ENCODE measurements at places on chromosomes 1 and 21.

GRCh38 chr1:166007176-166007575, 159.6 kb downstream of the FAM78B start:
- no peak for DNase-seq

GRCh38 chr1:43233631-43234030, 36.2 kb upstream of the TMEM125 start:
- DNase-seq = no peak

GRCh38 chr1:40438391-40439015, 11.8 kb upstream of the ZFP69B start:
- no peak for DNase-seq

DNA sequence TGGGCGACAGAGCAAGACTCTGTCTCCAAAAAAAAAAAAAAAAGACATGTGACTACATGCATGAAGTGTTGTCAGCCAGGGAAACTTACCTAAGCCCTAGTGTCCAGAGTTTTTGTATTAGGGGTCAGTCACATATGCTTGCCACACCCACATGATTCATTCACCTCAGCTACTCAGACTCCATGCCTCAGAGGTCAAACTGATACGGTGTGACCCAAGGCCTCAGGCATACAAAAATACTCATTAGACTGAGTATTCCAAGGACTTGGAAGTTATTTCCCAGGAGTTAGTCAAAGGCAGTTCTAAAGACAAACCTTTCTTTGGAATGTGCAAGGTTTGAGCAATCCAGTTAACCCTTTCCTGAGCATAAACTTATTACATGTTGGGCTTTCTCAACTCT, 6.3 kb upstream of the TRIM33 start:
- no peak for DNase-seq

DNA sequence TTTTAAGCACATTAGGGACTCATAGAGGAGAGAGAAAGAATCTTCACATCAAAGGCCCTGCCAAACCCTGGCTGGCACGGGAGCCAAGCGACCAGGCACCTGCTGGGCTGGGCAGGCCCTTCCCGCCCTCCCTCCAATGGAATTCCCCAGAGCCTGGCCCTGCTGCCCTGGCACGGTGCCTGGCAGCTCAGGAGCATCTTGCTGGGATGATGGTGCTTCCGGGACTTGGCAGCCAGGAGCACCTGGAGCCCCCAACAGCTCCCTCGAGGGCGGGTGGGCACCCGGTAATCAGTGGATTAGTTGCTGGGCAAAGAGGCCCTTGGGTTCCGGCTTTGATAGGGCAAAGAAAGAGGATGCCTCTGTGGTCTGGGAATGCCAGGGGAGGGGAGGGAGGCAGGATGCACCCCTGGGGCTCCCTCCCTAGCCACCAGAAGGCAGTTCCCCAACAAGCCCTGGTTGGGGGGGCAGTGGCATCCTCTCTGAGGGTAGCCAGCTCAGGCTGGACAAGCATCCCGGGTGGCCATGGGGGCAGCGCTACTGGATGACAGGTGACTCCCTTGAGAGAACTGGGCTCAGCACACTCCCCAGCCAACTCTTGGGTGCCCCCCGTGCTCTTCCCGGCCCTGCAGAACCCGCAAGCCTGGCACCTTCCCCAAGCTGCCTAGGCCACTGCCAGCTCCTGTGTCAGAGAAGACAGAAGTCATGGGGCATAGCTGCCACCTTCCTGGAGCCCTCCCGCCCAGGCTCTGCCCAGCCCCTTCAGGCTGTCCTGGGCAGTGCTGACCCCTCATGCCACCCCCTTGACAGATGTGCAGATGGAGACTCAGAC, 26.4 kb downstream of the KRTAP10-1 start:
- no peak for DNase-seq

GRCh38 chr1:75503221-75503974, 107.5 kb downstream of the SLC44A5 start:
- no peak for DNase-seq

DNA sequence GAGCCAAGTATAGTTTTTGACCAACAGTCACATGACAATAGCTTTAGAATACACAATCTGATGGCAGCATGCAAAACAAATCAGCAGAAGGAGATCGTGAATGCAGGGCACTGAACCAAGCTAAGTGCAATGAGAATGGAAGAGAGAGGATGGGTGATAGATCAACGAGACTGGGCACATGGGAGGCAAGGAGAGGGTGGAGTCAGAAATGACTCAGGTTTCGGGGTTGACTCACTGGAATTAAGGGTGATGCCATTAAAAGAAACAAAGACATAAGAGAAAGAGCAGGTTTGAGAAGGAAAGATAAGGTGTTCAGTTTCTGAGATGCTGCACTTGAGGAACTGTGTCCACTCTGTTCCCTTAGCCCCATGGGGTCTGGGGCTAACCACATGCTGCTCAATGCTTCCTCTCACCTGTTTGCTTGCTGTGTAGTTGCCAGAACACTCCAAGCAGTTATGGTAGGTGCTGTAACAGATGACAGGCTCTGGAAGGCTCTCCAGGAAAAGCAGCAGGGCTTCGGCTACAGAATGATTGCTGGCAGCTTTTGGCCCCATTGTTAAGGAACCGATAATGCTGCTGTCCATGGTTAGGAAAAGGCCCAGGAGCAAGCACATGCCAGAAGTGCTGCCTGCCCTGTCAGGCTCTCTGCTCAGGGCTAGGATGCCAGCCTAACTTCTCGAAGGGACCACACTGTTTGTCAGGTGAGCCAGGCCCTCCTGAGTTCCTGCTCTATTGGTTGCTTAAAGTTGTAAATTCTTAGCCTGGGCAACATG, 6.1 kb upstream of the MTF1 start:
- DNase-seq = no peak

- no peak for DNase-seq
Measured at GRCh38 chr1:54326543-54327385, 79.4 kb downstream of the SSBP3 start.

- no peak for DNase-seq
Measured at GRCh38 chr1:113895961-113896360, 8.6 kb upstream of the BCL2L15 start.

GRCh38 chr1:18874600-18874999, 15.1 kb upstream of the TAS1R2 start:
- no peak for DNase-seq

- DNase-seq = no peak
Measured at GRCh38 chr1:58573705-58574591, 3.1 kb downstream of the TACSTD2 start.

DNA sequence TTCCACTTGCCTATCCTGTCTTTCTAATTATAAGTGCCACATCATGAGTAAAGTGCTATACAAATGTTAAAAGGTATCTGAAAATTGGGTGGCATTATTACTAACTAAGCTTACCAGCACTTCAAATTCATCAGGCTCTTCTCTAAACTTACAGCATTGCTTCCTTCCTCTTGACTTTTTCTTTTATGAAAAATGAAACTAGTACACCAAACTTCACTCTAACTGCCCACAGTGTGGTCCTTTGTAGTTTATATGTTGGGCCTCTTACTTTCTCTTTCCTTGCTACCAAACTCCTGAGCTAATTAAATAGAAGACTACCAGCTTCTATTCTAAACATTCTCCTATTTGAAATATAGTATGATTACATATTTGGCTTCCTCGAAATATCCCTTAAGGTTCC, 81.8 kb downstream of the NOTCH2 start:
- DNase-seq = no peak

DNA sequence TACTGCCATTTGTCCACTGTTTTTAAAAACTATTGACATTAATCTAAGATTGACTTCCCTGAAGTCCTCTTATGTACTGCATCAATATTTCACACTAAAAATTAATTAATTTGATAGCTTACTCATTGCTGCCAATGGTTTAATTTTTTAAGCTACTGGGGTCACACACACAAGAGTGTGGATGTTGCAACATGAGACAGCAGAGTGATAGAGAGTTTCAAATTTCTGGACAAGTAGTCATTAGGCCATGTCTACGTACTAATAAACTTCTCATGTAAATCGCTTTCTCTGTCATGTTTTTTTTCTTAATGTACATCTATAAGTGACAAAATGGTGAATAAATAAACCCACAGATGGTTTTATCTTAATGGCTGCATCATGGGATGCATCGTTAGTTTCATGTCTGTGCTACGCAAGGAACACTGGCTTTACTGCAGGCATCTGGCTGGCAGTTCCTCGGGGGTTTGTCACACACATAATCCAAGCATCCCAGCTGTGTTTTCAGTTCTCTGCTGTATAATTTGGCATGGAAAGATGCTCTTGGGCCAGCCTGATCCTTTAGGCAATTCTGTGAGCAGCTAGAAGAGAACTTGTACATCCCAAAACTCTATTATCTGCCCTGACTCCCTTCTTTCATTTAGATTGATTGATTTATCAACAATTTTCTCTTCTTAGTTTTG, 16.4 kb upstream of the CHODL start:
- no peak for DNase-seq

GRCh38 chr1:69994241-69994640, 211.1 kb downstream of the LRRC40 start:
- DNase-seq = no peak

GRCh38 chr1:183138301-183138700, 47.8 kb upstream of the LAMC2 start:
- no peak for DNase-seq

- DNase-seq = peak; percentile 30
Measured at GRCh38 chr1:30008998-30009657, 714.3 kb downstream of the MATN1 start.

GRCh38 chr1:85605484-85606413, 25.2 kb downstream of the CCN1 start:
- DNase-seq = no peak

- DNase-seq = no peak
Measured at GRCh38 chr21:43913928-43914327, 48.9 kb downstream of the AGPAT3 start.

DNA sequence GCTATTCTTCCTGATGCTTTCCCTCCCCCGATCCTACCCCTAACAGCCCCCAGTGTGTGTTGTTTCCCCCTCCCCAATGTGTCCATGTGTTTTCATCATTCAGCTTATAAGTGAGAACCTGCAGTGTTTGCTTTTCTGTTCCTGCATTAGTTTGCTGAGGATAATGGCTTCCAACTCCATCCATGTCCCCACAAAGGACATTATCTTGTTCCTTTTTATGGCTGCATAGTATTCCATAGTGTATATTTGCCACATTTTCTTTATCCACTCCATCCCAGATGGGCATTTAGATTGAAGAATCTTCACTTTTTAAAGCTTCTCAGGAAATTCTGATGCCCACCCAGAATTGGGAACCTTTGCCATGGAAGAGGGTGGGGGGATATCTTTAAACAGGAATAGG, 19.0 kb upstream of the SLC2A1 start:
- no peak for DNase-seq

GRCh38 chr1:172162236-172162635, 258.2 kb upstream of the C1orf105 start:
- no peak for DNase-seq

DNA sequence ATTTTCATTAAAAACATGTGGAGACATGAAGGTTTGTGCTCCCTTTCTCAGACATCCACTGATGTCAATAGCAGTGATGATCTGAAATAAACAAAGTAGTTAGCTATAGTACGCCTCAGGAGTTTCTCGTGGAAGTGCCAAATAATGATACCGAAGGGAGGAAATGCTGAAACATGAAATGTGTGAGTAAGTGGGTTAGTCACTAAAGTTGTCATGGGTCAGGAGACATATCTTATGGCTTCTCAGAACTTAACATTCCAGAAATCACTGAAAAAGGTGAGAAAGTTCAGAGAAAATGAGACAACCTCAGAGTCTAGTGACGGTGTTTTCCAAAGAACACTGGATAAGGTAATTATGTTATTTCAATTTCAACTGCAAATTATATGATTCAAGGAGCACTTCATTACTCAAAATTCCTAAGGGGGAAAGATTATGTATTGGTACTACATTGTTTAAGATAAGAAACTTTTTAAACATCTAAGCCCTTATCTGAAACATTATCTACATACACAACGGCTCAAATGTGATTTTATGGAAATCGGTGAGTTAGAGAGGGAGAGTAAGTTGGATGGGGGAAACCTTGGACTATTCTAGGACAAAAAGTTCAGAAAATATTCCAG, 20.6 kb downstream of the NIBAN1 start:
- no peak for DNase-seq

DNA sequence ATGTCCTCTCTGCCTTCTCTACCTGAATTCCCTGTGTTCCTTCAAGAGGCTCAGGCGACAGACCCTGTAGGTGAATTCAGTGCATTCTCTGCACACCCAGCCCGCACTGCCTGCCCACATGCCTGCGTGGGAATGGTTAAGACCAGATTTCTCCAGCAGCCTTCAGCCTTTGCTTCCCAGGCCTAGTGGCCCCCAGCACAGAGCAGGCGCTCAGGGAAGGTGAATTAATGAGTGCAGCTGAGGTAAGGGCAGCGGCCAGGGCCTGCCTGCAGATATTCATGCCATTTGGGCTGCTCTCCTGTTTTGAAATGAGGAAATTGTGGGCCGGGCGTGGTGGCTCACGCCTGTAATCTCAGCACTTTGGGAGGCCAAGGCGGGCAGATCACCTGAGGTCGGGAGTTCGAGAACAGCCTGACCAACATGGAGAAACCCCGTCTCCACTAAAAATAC, 45.5 kb downstream of the IER5 start:
- DNase-seq = no peak

GRCh38 chr1:212946872-212947271, 3.5 kb upstream of the VASH2 start:
- no peak for DNase-seq

GRCh38 chr21:42624095-42624790, 29.2 kb upstream of the PDE9A start:
- no peak for DNase-seq

- no peak for DNase-seq
Measured at GRCh38 chr21:35102488-35103371, 53.6 kb upstream of the RUNX1 start.

- DNase-seq = no peak
Measured at GRCh38 chr1:94821636-94822305, 1.6 kb downstream of the SLC44A3 start.

GRCh38 chr1:43221797-43222196, 48.0 kb upstream of the TMEM125 start:
- no peak for DNase-seq

DNA sequence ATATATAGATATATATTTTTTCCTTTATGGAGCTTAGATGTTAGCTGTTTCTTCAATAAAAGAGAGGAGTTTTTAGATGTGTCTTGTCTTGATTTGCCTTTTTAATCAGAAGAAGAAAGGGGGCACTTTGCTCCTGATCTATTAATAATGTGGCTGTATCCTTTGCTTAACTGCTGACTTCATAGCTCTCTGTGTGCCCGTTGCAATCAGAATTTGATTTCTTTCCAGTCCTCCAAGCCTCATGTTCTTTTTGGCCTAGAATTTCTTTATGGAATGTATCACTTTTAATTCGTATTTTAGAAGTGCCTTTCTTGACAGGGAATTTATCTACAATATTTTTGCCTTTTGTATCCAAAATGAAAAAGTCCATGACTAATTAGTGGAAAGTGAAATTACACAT, 85.3 kb downstream of the C1orf21 start:
- DNase-seq = no peak

DNA sequence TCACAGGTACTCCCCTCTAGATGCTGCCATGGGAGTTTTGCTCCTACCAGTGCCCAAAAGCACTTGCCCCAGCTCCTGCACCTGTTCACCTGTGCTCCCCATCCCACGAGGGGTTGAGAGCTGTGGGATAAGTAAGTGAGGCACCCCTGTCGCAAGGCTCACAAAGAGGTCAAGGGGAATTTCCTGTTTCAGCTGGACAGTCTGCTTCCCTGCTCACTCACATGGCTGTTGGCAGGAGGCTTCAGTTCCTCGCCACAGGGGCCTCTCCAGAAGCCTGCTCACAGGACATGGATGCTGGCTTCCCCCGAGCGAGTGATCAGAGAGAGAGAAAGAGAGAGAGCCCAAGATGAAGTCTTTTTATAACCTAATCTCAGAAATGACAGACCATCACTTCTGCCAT, 8.7 kb upstream of the NCMAP start:
- DNase-seq = no peak

All from NT2/D1 (cell line).